NCI-H2081 (cell line): ENCODE measurements at places on chromosomes 2 and 18.

DNA sequence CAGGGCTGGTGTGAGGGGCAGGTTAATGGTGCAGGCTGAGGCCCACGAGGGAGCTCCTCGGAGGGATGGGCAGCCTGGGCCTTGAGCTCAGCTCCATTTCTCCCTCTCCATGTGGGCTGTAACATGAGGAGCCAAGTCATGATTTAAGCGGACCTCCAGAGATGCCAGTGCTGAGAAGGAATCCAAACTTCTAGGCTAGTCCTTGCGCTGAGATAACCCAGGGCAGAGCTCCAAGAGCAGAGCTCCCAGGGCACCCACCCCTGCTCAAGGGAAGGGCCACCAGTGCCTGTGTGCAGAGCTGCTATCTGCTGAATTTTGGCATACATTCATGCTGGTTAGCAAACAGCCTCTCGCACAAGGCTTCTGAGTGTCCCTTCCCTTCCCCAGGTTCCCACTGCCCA, 95.1 kb downstream of the MRO start:
- no peak for DNase-seq

DNA sequence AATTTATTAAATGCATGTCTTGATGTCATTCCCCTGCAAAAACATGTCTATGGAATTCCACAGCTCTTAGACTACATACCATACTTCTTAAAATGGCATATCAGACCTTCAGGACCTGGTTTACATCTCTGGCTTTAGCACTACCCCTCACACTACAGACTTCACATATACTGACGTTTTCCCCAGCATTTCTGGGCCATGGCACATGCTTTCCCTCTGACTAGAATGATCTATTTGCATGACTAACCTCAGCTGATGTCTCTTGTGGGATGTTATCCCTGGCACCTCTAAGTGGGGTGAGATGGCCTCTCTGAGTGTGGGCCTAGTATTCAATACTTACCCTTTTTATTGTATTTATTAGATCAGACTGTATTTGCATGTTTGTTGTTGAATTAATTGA, 381.6 kb downstream of the ERBB4 start:
- no peak for DNase-seq

DNA sequence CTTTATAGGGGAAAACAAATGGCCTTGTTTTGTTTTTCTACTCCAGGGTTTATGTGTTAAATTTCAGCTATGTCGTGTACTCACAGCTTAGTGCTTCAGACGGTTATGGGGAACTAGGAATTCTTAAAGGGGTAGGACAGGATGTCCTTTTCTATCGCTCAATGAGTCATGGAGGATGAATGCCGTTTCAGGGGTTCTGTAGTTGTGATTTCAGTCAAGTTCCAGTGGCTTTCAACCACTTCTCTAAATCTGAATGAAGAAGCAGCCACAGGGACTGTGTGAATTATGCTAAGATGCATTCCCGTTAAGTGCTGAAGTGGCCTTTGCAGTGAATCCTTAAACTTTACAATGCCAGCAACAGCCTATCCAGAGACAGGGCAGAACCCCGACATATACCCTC, 1231.7 kb upstream of the ZEB2 start:
- DNase-seq: no peak

DNA sequence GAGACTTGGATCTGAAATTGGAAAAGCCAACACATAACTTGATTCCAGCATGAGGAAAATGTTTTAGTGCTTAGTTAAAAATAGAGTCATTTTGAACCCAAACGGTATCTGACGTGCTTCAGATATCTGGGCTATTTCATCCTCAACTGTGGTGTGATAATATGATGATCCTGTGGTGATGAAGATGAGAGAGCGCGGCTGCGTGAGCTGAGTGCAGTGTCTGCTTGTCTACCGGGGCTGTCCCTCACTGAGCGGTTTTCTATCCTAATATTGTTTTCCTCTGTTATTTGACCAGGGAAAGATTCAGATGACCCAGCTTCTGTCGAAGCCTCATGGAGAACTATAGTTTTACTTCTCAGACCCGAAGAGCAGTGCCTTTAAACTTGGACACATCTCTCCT, 5.8 kb downstream of the TWIST2 start:
- no peak for DNase-seq

GRCh38 chr18:74609535-74609934, 11.9 kb downstream of the ZNF407 start:
- no peak for DNase-seq

DNA sequence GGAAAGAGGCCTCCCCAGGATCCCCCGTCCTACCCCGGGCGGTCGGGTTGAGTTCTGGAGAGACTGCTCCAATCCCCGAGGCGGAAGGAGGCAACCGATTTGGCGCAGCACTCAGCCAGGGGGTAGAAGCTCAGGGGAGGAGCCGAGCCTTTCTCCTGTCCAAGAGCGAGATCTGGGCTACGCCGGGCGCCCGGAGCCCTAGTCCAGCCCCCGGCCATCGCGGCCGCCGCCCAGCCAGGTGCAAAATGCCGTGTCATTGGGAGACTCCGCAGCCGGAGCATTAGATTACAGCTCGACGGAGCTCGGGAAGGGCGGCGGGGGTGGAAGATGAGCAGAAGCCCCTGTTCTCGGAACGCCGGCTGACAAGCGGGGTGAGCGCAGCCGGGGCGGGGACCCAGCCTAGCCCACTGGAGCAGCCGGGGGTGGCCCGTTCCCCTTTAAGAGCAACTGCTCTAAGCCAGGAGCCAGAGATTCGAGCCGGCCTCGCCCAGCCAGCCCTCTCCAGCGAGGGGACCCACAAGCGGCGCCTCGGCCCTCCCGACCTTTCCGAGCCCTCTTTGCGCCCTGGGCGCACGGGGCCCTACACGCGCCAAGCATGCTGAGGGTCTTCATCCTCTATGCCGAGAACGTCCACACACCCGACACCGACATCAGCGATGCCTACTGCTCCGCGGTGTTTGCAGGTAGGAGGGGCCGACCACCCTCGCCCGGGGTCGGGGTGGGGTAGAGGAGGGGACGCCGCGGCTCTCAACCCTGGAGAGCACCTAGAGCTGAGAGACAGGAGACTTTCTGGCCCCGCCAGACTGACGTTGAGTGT, at the start of gene DYSF:
TSS of gene DYSF (plus strand) at position 158 of the 817 bp plus-strand sequence.
- peak; percentile 15 for DNase-seq

GRCh38 chr2:11705063-11705462, 35.1 kb upstream of the NTSR2 start:
- DNase-seq: peak; percentile 20

GRCh38 chr2:219285373-219285735, 6.2 kb downstream of the DNAJB2 start:
- DNase-seq: no peak

DNA sequence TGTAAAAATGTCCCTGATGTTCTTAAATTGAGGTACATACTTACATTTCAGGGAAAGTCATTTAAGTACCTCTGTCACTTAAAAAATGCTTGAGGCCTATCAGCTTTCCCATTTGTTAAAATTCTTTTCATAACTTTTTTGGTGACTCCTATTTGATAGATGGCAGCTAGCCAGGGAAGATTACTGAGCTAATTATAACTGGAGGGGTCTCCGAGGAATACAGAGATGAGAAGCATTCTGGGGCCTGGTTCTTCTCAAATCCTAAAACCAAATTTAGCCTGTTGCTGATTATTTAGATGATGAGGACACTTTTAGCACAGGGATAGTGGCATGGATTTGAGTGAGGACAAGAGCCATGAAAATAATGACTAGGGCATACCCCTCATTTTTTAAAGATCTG, 4.8 kb downstream of the UGP2 start:
- no peak for DNase-seq

DNA sequence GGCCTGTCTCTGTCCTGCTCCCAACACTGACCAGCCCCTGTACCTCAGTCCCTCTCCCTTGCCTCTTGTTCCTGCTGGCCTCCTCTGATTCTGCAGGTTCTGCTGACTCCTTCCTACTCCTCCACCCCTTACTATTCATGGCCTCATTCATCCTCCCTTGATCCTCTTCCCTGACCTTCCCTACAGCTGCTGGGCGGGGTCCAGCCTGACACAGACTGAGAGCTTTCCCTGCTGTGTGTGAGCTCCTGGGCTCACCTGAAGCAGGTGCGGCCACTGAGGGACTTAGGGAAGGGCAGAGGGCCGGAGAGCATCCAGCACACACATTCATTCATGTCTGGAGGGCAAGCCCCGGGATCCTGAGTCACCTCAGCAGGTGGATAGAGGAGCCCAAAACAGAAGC, 185.6 kb downstream of the CTIF start:
- no peak for DNase-seq

DNA sequence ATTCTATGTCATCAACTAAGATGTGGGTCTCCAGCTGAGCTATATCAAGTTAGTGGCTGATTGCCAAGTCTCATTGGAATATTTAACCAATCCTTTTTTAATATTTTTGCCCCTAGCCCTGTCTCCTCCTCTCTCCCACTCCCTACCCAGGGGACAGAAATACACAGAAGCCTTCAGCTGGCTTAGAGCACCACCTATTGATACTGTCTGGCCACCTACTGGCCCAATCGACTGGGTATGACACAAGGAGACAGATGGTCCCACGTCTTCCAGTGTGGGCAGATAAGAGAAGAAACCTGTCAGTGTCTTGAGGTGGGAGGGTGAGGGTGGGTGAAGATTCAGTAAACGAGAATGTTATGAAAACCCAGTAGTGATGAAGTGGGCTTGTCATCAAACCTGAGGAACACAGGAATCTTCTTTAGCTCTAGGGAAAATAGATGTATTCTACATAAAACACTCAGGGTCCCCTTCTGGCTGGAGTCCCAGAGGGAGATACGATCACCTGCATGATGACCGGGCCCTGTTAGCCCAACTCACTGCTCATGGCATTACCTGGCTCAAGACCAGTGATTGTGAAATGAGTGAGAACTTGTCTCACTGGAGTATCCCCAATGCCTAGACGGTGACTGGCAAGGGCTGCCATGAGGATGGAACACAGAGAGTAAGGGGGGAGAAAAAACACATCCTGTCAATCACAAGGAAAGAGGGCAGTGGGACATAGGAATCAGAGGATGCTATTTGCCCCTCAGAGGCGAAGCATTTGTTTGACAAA, 26.7 kb downstream of the POLR1A start:
- DNase-seq: peak; percentile 15

DNA sequence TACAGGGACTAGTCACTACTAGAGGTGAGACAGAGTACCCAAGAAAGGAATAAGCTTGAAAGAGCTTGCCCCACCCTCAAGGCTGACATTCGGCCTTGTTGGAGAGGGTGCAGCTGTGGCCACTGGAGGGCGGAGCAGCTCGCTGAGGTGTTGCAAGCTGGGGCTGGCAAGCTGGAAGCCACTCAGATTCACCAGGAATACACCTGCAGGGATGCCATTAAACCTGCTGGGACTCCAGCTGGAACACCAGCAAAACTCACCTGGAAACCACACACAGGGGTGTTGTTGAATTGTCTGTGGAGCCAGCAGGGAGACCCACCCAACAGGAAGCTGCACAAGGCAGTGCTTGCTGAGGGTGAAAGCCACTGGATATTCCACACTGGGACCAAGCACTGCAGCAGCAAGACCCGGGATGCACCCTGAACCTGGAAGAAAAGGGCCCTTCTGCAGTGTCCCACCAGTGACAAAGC, 26.1 kb downstream of the KCTD18 start:
- DNase-seq: peak; percentile 90

DNA sequence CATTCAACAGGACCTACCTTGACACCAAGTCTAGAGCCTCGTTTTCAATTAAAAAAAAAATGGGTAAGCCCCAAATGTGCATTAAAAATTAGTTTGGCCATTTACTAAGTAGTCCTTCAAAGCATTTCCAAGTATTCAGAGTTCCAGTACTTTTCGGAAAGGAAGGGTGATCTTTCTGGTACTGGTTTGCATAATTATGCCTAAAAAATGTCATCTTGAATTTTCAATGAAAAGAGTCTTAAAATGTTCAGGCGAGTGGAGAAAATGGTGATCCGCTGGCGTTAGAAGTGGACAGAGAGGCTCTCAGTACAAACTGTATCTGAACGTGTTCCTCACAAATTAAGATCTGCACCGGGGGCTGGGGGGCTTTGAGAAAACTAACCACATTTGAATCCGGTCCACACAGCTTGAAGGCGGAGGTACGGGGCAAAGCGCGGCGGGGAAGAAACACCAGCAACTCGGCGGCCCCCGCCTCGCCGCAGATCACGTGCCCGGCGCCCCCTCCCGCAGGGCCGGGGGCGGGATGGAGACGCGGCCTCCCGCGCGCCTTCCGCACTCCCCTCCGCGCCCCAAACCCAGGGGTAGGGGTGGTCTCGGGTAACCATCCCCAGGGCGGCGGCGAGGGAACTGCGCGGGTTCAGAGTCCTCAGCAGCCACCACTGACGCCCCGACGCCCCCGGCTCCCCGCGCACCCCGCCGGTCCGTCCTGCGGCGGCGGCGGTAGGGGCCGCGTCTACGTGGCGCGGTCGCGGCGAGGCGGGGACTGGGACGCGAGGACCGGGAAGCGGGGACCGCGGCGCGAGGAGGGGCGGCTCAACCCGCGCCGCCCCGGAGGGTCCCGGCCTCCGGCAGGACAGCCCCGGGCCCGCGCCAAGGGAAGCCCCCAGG, 564 bp downstream of the LPIN2 start:
- peak; percentile 48 for DNase-seq

GRCh38 chr2:16223841-16224177, 283.5 kb downstream of the MYCN start:
- no peak for DNase-seq

- DNase-seq: no peak
Measured at GRCh38 chr18:5958822-5959221, 63.5 kb upstream of the TMEM200C start.

DNA sequence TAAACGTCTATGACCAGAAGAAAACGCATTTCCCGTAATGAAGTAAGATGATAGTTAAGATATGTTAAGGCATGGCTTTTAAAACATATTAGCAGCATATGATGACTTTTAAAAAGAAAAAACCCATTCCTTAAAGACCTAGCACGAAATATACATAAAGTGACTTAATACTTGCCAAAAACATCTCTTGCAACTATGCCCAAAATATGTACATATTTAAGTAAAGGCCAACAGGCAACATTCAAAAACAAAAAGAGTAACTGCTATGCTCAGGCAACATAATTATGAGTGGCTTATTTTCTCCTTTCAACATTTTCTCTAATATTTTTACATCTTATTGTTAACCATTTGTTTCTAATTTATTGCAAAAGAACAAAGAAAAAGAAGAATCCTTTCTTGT, 60.3 kb upstream of the PAPOLG start:
- no peak for DNase-seq

- no peak for DNase-seq
Measured at GRCh38 chr18:7545734-7546133, 21.4 kb upstream of the PTPRM start.

DNA sequence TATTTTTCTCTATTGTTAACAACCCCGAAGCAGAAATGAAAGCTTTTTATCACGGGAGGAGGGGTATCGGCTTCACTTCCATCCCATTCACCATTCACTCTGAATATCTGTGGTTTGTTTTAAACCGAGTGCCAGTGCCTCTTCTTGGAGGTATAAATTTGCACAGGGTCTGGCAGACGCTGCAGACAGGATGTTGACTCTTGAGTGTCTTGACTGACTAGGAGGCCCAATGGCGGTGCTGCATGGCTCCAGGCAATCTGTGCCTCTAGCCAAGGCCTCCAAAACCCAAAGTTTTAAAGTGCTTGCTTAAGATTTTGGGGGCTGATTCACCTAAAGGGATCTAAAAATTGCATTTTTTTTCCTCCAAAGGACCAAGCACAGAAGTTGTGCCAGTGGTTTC, 183.8 kb downstream of the LTBP1 start:
- DNase-seq: no peak

GRCh38 chr2:129870685-129871241, 108.7 kb upstream of the RAB6C start:
- no peak for DNase-seq
